Panc1 (cell line): ENCODE measurements at places on chromosomes 13 and 19. TPM values are rescaled to one million over a fixed set of nuclear protein-coding genes. Genes with fewer than 3 reads are reported as not detected.

- H3K4me3 ChIP-seq: no peak overlapping the region
- DNase-seq: no peak
- H3K36me3 ChIP-seq: no peaks in the 10 kb centered on the region
- no peaks in the 10 kb centered on the region for H3K27me3 ChIP-seq
These were observed 260.5 kb downstream of the DCT start for GRCh38 chr13:94218951-94219350.

DNA sequence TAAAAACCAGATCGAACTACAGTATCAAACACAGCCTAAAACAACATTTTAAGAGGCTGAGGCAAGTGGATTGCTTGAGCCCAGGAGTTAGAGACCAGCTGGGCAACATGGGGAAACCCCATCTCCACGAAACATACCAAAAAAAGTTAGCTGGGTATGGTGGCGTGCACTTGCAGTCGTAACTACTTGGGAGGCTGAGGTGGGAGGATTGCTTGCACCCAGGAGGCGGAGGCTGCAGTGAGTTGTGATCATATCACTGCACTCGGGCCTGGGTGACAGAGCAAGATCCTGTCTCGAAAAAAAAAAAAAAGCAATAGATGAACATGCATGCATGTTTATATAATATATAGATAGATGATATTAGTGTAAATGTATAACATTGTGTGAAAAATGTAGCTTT, 5.2 kb upstream of the MRPS31 start:
- H3K36me3 ChIP-seq: no peaks in the 10 kb centered on the region
- no peak overlapping the region for H3K4me3 ChIP-seq
- H3K4me1 ChIP-seq: no peaks in the 10 kb centered on the region
- H3K27ac ChIP-seq: no peak overlapping the region
- H3K27me3 ChIP-seq: no peaks in the 10 kb centered on the region
- DNase-seq: no peak

GRCh38 chr13:73038064-73038463, 20.7 kb upstream of the KLF5 start:
- H3K4me1 ChIP-seq: no peaks in the 10 kb centered on the region
- no peaks in the 10 kb centered on the region for H3K36me3 ChIP-seq
- no peak overlapping the region for H3K4me3 ChIP-seq
- no peak overlapping the region for H3K27ac ChIP-seq
- DNase-seq: no peak

GRCh38 chr19:7355151-7355820, 6.5 kb downstream of the ARHGEF18 start:
- no peak overlapping the region for H3K27ac ChIP-seq
- H3K36me3 ChIP-seq: no peaks in the 10 kb centered on the region
- H3K4me1 ChIP-seq: no peaks in the 10 kb centered on the region

- no peaks in the 10 kb centered on the region; the same call in 1 of the 2 replicates for H3K36me3 ChIP-seq
- H3K27me3 ChIP-seq: no peaks in the 10 kb centered on the region; the same call in 1 of the 2 replicates
- no peak overlapping the region for H3K27ac ChIP-seq
These were observed 28.7 kb downstream of the LACC1 start for GRCh38 chr13:43908156-43909126.

The ZSCAN1 gene
- total RNA-seq: not detected

DNA sequence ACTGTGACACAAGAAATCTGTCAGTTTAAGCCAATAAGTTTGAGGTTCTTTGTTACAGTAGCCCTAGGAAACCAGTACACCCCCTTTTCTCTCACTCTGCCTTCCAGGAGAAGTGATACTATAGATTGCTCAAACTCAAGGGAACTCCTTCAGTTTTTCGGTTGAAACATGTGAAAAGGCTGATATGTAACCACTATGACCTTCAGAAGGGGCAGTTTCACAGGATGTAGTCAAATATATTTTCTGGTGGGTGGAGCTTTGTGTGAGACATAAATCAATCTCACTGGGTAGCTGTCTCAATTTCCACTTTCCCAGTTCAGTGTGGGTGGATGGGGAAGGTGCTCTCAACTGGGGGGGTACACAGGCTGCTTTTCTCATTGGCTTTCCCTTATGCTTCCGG, 41.7 kb downstream of the HTR2A start:
- H3K27ac ChIP-seq: no peak overlapping the region
- H3K36me3 ChIP-seq: no peaks in the 10 kb centered on the region
- no peaks in the 10 kb centered on the region for H3K4me1 ChIP-seq
- no peak overlapping the region for H3K4me3 ChIP-seq
